Calu3 (cell line): ENCODE measurements at places on chromosomes 5 and 9. TPM values are rescaled to one million over a fixed set of nuclear protein-coding genes. Genes with fewer than 3 reads are reported as not detected.

The PCDHB5 gene
- total RNA-seq: not detected in 2 replicates

The PCDHAC1 gene
- total RNA-seq: 2.8 and 3.7 TPM in 2 replicates

The HSPB3 gene
- total RNA-seq: not detected in 2 replicates

The IL31RA gene
- 2.4 and 3.2 TPM in 2 replicates for total RNA-seq

The RLN1 gene
- total RNA-seq: not detected in 2 replicates

The PCDHA7 gene
- 0.95 and 1.2 TPM in 2 replicates for total RNA-seq

The CAVIN4 gene
- 0.37 and 0.52 TPM in 2 replicates for total RNA-seq

The DNM1 gene
- 30.8 and 40.0 TPM in 2 replicates for total RNA-seq

The ARL14EPL gene
- total RNA-seq: 0.66 and 1.2 TPM in 2 replicates

The SLC36A3 gene
- total RNA-seq: not detected in 2 replicates

The ISL1 gene
- 9.4 and 11.7 TPM in 2 replicates for total RNA-seq

The ARID3C gene
- total RNA-seq: not detected in 2 replicates

The PCDHGC4 gene
- 1.2 and 2.2 TPM in 2 replicates for total RNA-seq

The ANKRD31 gene
- total RNA-seq: 1.5 and 1.7 TPM in 2 replicates

The GCNT1 gene
- total RNA-seq: 5.0 and 7.9 TPM in 2 replicates

The SLC22A5 gene
- 24.6 and 25.4 TPM in 2 replicates for total RNA-seq

The NSA2 gene
- total RNA-seq: 171 and 203 TPM in 2 replicates

The PRRX2 gene
- not detected in 2 replicates for total RNA-seq

The YTHDC2 gene
- total RNA-seq: 31.1 and 31.8 TPM in 2 replicates

The TAS2R1 gene
- total RNA-seq: not detected in 2 replicates

The GRIA1 gene
- not detected in 2 replicates for total RNA-seq

The ZNF618 gene
- total RNA-seq: 18.0 and 20.3 TPM in 2 replicates

The SCGB3A2 gene
- total RNA-seq: not detected in 2 replicates

The C9 gene
- total RNA-seq: not detected in 2 replicates

The ANKRA2 gene
- 24.4 and 26.5 TPM in 2 replicates for total RNA-seq

The SLCO4C1 gene
- total RNA-seq: 3.4 and 4.4 TPM in 2 replicates

The PCA3 gene
- total RNA-seq: not detected in 2 replicates

The FOXD4 gene
- total RNA-seq: 1.7 and 2.4 TPM in 2 replicates

The RMRP gene
- 8,471 and 11,520 TPM in 2 replicates for total RNA-seq
